Activated CD4-positive, alpha-beta T cell treated with anti-CD3 and anti-CD28 coated beads, Interleukin-2, amount 50 U/mL, for 4 hours (primary cell): ENCODE measurements at places on chromosomes 6 and 20.

DNA sequence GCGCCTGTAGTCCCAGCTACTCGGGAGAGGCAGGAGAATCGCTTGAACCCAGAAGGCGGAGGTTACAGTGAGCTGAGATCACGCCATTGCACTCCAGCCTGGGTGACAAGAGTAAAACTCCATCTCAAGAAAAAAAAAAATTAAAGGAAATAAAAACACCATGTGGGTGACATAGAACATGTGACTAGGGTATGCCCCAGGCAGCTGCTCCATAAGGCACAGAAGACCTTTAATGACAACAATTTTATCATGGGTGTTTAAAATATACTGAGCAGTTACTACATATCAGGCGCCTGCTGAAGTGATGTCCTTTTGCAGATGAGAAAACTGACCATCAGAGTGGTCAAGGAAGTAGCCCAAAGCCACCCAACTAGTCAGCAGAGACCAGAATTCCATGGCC is 8.0 kb downstream of the PEDS1 start:
- no peak for DNase-seq

DNA sequence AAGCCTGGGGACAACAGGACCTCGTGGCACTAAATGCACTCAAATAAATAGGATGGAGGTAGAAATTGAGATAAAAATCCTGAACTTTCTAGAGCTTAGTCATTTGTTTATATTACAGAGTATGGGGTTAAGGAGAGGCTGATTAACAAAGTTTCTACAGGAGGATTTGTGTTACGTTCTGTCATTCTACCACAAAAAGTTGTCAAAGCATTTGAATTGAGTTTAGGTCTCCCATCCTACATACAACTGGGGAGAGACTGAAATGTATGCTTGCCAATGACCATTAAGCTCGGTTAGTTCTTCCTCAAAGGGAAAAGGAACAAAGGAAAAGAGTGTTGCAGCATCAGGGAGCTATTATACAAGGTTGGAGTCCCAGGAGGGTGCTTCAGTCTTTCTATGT is 597.9 kb downstream of the COL12A1 start:
- DNase-seq, result no peak

DNA sequence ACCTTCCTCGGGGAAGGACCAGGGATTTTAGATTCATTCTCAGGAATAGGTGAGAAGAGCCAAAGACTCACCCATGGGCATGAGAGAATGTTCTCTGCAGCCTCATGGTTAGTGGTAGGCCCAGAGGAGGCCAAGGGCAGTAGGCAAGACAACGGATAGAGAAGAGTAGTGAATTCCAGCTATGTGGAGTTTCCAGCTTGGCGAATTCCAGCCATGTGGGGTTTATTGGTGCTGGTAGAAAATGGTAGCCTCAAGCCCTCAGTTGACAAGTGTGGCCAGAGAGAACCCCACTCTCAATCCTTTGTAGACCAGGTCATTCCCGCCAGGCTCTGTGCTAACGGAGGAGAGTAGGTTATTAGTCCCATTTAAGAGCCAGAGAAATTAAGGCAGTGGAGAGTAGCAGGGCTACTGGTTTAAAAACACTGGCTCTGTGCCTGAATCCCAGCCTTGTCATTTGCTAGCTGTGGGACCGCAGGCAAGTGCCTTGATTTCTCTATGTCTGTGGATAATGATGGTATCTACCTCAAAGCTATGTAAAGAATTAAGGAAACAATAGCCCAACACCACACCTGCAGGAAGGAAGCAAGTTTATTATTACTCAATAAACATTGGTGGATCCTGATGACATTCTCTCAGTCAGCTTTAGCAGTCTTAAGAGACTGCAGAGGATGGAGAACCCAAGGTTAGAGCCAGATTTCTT is 2.0 kb upstream of the SLC9A8 start:
- no peak for DNase-seq

GRCh38 chr20:44787299-44787698 is 23.0 kb downstream of the RIMS4 start:
- DNase-seq, result no peak

DNA sequence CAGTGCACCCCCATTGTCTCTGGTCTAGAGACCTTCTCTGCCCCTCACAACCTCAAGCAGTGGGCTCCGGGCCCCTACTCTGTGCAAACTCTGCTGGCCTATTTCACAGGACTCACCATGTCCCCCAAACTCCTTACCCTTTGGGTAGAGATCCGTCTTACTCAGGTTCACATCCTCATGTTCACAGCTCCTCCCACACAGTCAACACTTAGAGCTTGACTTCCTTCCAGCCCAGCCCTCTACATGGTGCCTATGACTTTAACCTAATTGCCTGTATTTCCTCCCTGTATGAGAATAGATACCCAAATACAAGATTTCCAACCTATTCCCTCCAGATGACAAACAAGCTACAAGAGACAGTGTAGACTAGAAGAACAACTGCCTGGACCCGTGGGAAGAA is 528.6 kb upstream of the JARID2 start:
- DNase-seq, result no peak

DNA sequence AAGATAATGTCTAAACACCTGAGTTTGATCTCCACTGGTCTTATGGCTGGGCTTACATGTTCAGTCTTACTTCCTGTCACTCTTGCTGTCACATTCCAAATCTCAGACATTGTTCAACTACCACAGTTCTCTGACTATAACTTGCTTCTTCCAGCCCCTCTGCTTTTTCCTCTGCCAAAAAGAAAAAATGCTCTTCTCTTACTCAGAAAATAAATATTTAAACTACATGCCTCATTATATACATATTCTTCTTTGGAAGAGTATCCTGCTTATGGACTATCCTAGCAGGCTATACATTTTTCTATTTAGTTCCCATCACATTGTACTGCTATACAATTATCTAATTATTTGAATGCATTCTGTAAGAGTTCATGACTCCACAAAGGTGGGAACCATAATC is 175.4 kb downstream of the TBC1D32 start:
- DNase-seq, result no peak

DNA sequence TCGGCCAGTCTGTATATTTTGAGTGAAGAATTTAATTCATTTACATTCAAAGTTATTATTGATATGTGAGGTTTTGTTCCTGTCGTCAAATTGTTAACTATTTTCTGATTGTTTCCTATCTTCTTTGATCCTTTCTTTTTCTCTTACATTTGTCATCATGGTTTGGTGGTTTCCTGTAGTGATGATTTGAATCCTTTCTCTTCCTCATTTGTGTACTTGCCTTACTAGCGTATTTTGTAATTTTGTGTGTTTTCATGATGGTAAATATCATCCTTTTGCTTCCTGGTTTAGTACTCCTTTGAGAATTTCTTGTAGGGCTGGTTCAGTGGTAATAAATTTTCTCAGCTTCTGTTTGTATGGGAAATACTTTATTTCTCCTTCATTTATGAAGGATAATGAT is 151.7 kb upstream of the CEP162 start:
- no peak for DNase-seq

GRCh38 chr6:10644225-10644624 is 50.2 kb downstream of the C6orf52 start:
- no peak for DNase-seq

- no peak for DNase-seq
These were observed 136.8 kb upstream of the BTBD3 start for GRCh38 chr20:11780765-11781369.

- DNase-seq, result no peak
These were observed 42.0 kb upstream of the RSPO3 start for GRCh38 chr6:127076466-127076865.

DNA sequence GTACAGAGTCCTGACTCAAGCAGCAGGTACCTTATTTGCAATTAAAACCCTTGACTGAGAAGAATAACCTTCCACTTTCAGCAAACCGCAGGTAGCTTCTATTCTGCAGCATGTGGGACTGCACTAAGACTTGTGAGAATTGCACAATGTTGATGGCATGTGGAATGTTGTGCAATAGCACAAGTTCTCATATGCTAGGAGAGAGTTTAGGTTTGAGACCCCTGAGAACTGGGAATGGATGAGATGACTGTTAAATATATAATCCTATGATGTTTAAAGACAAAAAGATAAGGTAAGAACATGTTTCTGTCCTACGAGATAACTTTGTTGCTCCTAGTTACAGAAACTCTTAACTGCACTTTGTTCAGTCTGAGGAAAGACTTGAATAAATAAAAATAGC is 194.6 kb downstream of the OTOR start:
- DNase-seq, result no peak

GRCh38 chr20:22701679-22702308 is 117.4 kb upstream of the FOXA2 start:
- DNase-seq, result no peak

DNA sequence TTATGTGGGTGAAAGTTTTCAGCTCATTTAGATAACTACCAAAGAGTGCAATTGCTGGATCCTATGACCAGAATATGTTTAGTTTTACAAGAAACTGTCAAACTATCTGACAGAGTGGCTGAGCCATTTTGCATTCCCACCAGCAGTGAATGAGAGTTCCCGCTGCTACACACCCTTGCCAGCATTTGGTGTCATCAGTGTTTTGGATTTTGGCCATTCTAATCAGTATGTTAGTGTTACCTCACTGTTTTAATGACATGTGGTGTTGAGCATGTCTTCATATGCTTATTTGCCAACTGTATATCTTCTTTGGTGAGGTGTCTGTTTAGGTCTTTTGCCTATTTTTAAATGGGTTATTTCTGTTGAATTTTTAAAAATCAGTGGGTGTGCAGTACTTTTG is 120.9 kb downstream of the CFAP61 start:
- no peak for DNase-seq

- DNase-seq, result no peak
These were observed 1.8 kb upstream of the CLVS2 start for GRCh38 chr6:122994256-122994655.

DNA sequence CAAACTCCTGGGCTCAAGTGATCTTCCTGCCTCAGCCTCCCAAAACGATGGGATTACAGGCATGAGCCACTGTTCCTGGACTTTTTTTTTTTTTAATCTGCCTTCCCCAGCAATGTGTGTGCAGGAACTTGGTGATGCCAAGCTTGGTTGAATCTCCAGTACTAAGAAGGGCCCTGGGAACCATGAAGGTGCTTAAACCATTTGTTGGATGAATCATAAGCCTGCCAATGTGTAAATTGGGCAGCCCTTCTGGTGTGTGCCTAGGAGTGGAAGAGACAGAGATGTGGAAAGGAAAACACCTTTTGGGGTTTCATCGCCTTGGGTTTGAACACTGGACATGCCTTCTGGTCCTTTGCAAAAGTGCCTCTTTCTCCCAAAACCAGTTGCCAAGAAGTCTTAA is 7.1 kb upstream of the SPO11 start:
- DNase-seq, result no peak

- no peak for DNase-seq
These were observed 113.5 kb upstream of the SGK1 start for GRCh38 chr6:134431421-134431859.

DNA sequence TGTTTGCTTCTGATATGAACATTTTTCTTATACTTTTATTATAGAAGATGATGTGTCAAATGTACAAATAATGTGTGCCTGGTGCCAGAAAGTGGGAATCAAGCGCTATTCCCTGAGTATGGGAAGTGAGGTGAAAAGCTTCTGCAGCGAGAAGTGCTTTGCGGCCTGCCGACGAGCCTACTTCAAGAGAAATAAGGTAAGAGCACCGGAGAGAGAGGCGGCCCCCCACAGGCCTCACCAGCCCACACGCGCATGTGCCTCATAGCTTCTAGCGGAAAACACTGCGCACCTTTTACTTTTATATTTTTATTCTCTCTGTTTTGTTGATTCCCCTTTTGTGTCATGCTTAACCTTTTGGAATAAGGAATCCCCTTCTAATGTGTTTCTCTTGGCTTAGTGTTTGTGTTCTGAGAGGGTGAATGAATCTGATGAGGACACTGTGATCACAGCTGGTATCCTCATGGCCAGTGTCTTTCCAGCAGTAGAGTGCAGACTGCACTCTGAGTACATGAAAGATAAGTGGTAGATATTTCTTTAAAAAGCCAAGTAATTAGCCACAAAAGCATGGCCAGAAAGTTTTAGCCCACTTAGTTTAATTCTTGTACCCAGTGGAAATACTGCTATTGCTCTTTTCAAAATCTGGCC is 43.6 kb downstream of the SOBP start:
- no peak for DNase-seq

DNA sequence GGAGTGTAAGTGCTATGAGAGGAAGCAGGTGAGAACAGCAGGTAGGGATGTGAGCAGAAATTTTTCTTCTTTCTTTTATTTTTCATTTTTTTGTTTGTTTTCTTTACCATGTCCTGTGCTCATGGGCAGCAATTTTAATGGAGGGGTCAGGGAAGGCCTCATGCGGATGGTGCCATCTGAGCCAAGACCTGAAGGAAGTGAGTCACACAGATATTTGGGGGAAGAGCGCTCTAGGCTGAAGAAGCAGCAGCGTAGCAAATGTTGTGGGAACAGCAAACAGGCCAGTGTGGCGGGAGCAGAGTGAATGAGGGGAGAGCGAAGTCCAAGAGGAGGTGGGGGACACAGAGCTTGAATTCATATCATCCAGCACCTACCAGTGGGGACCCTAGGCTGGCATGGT is 12.7 kb downstream of the SPDEF start:
- no peak for DNase-seq

DNA sequence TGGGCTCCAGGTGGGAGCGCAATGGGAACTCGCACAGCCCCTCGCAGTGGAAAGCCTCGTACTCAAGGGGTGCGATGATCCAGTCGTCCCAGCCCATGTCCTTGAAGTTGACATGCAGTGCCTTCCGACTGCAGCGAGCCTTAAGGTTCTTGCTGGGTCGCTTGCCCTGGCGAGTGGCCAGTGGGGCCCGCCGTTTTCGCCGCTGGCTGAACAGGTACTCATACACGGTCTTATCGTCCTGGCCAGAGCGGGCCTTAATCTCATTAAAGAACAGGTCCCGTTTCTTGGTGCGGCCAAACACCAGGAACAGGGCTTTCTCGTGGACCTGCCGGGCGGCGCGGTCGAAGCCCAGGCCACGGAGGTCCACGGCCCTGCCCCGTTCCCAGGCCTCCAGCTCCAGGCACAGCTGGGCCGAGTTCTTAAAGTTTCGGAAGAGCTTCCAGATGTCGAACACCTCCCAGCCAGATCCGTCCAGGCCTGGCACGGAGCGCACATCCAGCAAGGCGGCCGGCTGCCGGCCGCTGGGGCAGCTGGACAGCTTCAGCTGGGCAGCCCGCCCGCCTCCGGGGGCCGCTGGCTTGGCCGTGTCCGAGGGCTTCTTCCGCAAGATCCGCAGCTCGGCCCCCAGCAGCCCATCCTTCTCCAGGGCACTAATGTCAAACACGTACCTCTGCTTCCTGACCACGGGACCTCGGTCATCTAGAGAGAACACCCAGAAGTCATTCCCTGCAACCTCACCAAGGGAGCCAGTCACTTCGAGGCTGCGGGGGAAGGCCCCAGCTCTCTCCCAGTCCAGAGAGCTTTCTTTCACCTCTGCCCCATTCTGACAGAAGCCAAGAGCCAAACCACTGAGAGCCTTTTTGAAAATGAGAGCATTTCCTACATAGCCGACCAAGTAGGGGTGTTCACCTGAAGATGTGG is 3.7 kb downstream of the GDF5 start:
- no peak for DNase-seq
